ENCODE measurements at places on chromosomes 16 and 17.

DNA sequence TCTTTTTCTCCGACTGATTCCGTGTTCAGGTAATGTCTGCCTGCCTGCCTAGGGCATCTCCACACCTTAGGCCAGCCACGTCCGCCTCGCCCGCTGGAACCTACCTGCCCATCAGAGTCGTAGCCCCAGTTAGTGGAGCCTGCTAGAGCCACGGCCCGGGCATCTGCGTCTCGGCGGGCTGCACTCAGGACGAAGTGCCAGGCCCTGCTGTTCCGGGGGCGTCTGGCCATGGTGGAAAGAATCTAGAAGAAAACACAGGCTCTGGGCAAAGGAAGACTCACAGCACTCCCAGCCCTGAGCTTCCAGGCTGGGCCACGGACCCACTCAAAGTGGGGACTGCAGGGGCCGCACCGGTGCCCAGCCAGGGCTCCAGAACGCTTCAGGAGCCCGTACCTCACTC, 1.1 kb downstream of the SPSB3 start:
- no peak for DNase-seq

GRCh38 chr17:53780320-53780719, 42.4 kb upstream of the KIF2B start:
- DNase-seq = no peak

- no peak for DNase-seq
Observed at GRCh38 chr17:5416901-5417300, 2.6 kb downstream of the NUP88 start.

GRCh38 chr17:81120695-81121621, 44.3 kb upstream of the PVALEF start:
- DNase-seq = no peak

DNA sequence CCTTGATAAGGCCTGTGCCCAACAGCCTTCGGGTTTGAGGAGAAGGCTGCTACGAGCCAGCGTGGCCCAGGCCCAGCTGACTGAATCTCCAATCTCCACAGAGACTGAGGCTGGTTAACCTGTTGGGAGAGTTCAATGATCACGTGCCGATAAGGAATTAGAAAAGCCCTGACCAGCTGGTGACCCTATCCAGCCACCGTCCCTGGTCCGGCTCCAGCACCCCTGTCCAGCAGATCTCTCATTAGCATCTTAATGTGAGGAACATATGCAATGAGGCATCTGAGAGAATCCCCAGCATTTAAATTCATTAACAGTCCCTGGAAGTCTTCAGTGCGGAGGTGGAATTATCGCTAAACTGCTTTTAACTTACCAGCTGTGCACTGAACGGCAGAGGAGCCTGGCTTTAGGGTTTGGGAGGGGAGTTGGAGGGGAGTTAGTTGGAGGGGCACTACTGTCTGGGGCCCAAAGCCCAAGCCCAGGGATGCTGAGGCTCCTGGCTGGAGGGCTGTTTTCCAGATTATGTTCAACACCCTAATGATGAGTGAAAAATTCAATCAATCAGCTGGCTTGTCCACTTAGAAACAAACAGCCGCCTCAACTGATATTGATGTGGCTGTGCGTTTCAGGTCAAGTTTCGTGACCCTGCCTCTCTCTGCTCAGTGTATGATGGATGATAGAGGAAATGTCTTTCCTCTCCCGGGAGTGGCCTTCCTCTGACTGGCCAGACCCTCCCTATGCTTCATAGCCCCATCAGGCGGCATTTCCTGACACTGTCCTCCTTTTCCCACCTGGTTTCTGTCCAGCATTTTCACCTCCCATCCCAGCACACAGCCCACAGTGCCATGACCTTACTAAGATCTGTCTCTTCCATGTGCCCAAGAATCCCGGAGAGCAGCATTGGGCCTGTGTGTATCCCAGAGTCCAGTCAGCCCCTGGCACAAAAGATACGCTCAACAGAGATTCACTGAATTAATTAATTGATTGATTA, 184.5 kb downstream of the CCT6B start:
- DNase-seq = no peak

DNA sequence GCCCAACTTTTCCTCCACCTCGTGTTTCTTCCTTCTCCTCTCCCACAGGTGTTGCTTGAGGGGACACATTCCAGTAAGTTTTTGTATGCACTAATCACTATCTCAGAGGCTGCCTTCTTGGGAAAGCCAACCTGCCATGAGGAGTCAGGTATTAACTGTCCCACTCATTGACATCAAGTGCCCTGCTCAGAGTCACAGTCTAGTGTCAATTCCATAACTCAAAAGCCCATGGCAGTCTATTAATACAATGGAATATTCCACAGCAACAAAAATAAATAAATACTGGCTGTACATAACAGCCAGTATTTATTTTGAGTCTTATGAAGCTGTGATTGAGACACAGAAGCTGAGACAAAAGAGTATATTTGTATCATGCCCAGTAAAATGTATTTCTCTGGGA, 26.1 kb upstream of the KIF2B start:
- no peak for DNase-seq

DNA sequence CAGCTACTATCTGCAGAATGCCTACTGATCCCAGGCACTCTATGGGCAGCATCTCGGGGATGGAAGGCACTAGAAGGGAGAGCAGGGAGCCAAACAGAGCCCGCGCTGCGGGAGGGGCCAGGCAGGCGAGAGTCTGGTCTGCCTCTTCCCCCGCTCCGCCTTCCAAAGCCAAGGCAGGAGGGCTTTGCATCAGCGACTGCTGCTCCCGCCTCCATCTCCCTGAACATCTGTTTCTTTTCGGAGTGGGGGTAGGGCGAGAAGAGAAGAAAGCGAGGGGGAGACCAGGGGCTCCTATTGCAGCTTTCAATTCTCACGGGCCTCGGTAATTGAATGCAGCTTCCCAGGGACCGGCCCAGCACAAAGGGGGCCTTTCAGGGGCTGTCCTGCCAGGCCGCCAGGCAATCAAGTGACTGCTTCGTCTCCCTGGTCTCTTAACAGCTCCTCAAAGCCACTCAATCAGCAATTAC, 31.4 kb upstream of the CDC42EP4 start:
- no peak for DNase-seq

DNA sequence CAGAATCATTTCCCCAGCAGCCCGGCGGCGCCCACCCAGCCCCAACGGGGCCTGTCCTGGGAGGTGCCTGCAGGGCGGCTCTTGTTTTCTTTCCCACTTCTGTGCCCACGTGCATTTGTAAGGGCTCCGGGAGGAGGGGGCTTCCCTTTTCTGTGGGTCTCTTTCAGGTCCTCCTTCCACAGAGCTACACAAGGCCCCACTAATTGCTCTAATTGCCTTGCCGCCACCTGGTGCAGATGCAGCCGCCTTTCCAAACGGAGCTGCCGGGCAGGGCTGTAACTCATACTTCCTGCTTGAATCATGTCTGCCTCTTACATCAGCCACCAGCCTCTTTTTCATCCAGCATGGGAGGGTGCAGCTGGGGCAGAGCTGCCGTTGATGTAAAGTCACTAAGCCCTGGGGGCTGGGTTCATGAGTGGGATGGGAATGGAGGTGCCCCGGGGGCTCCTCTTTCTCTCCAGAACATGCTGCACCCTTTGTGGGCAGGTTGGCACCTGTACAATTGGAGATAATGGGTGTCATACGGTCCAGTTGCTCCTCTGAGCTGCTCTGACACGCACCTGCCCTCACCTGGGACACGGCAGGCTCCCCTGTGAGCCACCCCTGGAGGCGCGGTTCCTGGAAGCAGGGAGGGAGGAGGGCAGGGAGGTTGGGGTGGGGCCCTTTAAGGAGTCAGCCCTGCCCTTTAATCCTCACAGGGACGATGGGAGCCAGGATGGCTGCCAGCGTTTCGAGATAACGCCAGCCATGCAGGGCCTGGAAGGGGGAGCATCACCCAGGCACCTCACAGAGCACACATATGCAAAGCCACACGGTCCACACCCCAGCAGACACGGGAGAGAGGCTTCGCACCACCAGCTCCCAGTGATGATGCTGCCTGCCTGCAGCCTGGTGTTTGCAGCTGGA, 41.1 kb upstream of the KLHDC4 start:
- DNase-seq = no peak

DNA sequence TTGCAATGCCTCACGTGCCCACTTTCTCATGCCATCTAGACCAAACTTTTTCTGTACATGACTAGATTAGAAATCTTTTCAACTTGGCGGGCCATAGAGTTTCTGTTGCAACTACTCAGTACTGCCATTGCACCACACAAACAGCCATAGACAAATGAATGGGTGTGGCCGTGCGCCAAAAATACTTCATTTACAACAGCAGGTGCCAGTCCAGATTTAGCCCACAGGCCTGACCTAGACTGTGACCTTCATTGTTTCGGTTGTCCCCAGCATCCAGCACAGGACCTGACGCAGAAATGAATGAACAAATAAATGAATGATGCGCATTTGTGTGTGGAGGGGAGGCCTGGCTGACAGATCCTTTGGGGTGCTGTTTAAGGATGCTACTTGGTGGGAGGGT, 14.3 kb upstream of the PDK2 start:
- no peak for DNase-seq

- peak; percentile 22 for DNase-seq
Observed at GRCh38 chr17:81285179-81285878, 9.8 kb downstream of the SLC38A10 start.

DNA sequence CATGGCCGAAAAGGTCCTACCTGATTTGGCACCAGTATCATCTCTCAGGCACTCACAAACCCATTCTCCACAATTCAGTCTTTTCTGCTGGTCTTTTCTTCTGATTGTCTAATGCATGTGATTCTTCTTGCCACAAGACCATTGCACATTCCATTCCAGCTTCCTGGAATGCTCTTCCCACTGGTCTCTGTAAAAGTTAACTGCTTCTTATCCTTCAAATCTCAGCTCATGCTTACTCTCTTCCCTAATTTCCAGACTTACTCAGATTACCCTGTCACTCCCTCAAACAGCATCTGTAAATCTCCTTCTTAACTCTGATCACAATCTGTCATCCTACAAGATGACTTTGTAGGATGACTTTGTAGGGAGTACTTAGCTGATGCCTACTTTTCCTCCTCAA, 320.2 kb downstream of the MAP2K6 start:
- no peak for DNase-seq

DNA sequence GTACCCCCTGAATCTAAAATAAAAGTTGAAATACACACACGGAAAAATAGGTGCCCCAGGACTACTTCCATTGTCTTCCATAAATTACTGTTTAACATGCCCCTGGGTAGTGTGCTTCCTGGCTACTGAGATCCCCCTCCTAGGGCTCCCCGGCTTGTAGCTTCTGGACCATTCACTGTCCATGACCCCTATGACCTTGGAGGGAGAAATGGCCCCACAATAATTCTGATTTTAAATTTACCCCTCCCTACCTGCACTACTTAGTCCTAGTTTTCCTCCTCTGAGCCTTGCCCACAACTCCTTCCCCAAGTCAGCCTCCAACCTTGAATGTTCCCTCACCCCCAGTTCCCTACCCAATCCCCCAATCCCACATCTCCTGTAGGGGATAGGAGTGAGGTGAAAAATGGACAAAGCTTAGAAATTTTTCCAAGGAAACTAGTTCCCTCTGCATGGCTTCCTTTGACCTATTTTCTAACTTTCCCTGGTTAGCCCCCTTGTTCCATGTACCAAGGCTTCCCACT, 9.5 kb upstream of the MSL1 start:
- DNase-seq = no peak

- no peak for DNase-seq
Observed at GRCh38 chr17:19237389-19238166, 412 bp downstream of the EPN2 start.

Measured in activated T-helper 1 cell treated with anti-CD3 and anti-CD28 coated beads, Interleukin-2, amount 50 U/mL, for 16 hours (primary cell).